Activated naive CD4-positive, alpha-beta T cell (primary cell): ENCODE measurements at places on chromosomes 6 and 20.

GRCh38 chr6:108175592-108176279, 9.9 kb downstream of the NR2E1 start:
- DNase-seq: no peak

DNA sequence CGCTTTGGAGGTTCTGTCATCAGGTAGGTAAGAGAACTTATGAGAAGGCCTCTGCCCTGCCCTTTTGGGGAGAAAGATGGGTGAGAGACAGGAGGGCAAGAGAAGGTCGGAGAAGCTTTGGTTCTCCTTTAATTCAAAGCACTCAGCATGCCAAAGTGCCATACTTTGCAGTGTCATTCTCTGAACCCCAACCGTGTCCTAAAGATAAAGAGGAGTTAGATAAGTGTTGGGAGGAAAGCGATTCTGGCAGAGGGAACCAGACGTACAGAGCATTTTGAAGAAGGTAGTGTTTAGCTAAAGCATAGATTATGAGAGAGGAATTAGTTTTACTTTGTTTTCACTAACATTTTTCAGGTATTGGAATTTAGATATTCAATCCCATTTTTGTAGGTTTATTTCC, 40.3 kb downstream of the NKAIN2 start:
- no peak for DNase-seq

GRCh38 chr6:118780668-118781067, 113.3 kb upstream of the ASF1A start:
- no peak for DNase-seq

- DNase-seq: no peak
These were observed 402.2 kb upstream of the IRAK1BP1 start for GRCh38 chr6:78465059-78465634.

GRCh38 chr6:155112757-155113156, 117.6 kb downstream of the TIAM2 start:
- no peak for DNase-seq

DNA sequence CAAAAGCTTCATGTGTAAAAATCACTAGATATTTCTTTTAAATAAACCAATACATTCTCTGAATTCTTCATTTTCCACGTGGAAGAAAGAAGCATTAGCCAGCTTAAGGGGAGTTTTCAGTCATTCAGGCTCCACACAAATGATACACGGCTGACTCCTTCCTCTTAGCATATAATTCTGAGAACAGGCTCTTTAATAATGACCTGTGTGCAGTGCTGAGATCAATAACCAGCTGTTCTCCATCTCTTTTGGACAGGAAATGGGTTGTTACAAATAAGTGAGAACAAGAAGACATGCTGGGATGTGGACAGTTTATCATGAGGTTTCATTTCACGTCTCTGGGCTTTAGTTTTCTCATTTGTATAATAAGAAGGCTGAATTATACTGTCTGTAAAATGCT, 146.9 kb upstream of the C6orf118 start:
- no peak for DNase-seq

GRCh38 chr20:15656124-15656523, 917.1 kb downstream of the KIF16B start:
- no peak for DNase-seq
